Stimulated activated CD8-positive, alpha-beta memory T cell treated with anti-CD3 and anti-CD28 coated beads, Interleukin-4, amount 100 ng/mL, for 1 hour (primary cell): ENCODE measurements at places on chromosomes 5 and 9.

- no peak for DNase-seq
Measured at GRCh38 chr5:173315495-173316338, 12.5 kb downstream of the STC2 start.

GRCh38 chr5:113271745-113272454 is 162.9 kb downstream of the TSSK1B start:
- DNase-seq = no peak

- DNase-seq = no peak
Measured at GRCh38 chr5:132176521-132176945, 51.1 kb downstream of the P4HA2 start.

- no peak for DNase-seq
Measured at GRCh38 chr9:115350548-115350947, 232.6 kb upstream of the TNC start.

- DNase-seq = no peak
Measured at GRCh38 chr9:101442318-101442717, 6.7 kb upstream of the ALDOB start.

GRCh38 chr9:87873607-87874303 is 8.9 kb upstream of the SPATA31E1 start:
- no peak for DNase-seq

- DNase-seq = no peak
Measured at GRCh38 chr9:88197781-88198340, 59.6 kb upstream of the SPATA31C2 start.

DNA sequence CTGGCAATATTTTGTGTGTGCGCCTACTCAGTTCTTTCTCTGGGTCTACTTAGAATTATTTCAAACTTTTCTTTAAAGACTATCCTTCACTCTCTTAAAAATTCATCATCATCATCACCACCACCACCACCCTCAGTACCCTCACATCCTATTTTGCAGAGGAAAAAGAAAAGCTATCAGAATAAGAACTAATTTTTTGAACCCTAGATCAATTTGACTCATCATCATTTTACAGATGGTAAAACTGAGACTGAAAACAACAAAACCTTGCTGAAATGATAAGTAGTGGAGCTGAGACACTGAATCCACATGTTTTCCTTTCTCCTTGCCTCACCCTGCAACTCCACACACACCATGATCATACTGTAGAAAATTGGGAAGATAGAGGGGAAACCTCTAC is 119.3 kb downstream of the SSBP2 start:
- DNase-seq = no peak

DNA sequence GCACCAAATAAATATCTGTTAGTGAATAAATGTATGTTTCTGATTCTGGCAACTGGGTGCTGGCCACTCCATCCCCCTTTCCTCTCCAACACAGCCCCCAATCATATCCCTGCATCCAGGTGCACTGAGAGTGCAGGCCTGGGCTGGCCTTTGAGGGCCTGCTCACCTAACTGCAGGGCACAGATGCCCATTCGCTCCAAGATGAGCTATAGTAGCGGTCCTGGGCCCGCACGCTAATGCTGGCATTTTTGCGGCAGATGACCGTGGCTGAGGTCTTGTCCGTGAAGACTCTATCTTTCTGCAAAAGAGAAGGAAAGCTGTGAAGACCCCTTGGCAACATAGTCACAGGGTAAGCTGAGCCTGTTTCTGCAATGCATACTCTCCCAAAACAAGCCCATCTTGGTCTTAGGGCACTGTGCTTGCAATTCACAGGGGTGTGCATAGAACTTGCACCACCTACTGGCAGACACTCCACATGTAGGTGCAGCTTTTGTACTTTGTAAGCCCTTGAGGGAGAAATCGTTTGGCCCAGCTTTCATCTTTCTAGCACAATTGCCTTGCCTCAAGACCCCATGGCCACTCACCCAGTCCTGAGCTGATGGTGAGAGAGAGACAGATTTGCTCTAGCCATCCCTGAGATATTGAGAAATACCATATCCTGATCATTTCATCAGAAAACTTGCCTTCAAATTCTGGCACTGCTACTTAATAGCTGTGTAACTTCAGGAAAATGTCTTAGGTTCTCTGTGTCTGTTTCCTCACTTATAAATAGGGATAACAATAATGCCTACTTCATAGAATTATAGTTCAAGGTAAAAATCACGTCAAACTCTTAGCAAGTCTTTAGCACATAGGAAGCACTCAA is 13.5 kb downstream of the IL12B start:
- DNase-seq = no peak

DNA sequence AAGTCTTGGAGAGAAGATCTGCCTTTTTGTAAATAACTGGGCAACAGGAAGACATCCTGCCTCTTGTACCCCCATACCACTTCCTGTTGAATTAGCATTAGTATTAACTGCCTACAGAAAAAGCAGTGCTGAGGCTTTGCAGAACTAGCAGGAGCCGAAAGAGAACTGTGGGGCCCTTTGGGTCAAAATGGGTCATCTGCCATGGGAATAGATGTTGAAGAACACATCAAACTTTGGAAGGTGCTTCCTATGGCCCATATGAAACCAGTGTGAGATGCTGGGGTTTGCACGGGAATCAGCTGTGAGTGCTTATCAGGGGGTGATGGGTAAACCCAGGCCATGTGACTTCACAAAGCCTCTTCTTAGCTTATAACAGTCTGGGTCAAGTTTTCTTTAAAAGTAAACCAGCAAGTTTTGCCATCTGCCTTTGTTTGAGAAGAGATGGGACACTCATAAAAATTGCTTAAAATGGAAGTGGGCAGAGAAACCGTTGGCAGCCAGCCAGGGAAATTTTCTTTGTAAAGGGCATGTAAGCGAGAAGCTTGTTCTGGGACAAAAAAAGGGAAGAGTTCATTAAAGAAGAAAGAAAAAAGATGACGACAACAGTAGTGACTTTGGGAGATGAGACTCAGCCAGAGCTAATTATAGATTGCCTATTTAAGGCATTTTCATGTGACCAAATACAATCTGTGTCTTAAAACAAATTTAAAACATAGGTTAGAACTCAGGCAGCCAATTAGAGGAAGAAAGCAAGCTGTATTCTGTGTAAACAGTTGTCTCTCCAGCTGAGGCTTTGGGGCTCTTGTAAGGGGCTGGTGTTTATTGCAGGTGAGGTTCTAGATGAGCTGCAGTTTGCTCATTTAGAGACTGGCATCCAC is 4.4 kb downstream of the SLC25A25 start:
- peak; percentile 34 for DNase-seq

DNA sequence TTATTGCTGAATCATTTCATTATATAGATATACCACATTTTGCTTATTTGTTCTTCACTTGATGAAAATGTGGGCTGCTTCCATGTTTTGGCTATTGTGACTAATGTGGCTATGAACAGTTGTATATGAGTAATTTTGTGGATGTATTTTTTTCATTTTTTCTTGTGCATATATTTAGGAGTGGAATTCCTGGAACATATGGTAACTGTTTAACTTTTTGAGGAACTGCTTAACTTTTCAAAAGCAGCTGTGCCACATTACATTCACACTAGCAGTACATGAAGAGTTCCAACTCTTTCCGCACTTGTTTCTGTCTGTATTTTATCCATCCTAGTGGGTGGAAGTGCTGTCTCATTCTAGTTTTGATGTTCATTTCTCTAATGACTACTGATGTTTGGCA is 67.8 kb downstream of the JAK2 start:
- no peak for DNase-seq

- no peak for DNase-seq
Measured at GRCh38 chr9:135245482-135246247, 158.2 kb downstream of the OLFM1 start.

- no peak for DNase-seq
Measured at GRCh38 chr5:143118222-143118621, 285.3 kb downstream of the NR3C1 start.

GRCh38 chr5:66708368-66708767 is 112.2 kb downstream of the MAST4 start:
- no peak for DNase-seq

DNA sequence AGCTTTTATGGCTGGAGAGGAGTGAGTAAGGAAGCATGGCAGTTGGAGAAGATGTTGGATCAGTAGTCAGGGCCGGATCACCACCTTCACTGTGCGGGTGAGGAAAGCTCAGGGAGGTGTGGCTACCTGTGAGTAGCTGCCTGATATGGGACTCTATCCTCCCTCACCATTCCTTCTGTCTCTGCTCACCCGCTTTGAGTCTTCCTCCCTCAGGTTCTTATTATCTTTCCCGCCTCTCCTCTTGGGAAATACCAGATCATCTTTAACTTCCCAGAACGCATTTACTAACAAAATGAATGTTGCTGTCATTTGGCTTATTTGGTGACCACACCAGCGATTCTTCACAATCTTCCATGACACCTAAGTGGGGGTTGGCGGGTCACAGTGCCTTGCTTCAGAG is 140.7 kb upstream of the GPR151 start:
- DNase-seq = no peak

DNA sequence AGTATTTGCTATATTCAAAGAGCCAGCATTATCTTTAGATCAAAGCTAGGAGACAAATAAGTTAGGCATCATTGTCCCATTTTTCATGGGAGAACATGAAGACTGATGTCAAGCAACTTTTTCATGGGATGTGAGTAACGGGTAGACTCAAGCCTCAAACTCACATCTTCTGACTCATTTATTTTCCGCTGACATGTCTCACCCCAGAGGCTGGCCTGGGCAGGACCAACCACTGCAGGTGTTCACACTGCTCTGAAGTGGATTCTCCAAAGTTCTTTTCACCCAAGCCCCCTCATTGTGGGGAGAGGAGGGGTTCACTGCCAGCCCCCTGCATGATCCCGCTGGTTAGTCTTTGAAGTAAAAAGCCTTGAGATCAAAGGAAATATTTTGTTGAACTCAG is 34.9 kb upstream of the BASP1 start:
- no peak for DNase-seq

- no peak for DNase-seq
Measured at GRCh38 chr5:180340856-180341255, 12.3 kb downstream of the GFPT2 start.

GRCh38 chr5:45037927-45038326 is 229.2 kb downstream of the MRPS30 start:
- no peak for DNase-seq

- DNase-seq = no peak
Measured at GRCh38 chr9:113675475-113675941, 200.6 kb upstream of the ZNF618 start.

DNA sequence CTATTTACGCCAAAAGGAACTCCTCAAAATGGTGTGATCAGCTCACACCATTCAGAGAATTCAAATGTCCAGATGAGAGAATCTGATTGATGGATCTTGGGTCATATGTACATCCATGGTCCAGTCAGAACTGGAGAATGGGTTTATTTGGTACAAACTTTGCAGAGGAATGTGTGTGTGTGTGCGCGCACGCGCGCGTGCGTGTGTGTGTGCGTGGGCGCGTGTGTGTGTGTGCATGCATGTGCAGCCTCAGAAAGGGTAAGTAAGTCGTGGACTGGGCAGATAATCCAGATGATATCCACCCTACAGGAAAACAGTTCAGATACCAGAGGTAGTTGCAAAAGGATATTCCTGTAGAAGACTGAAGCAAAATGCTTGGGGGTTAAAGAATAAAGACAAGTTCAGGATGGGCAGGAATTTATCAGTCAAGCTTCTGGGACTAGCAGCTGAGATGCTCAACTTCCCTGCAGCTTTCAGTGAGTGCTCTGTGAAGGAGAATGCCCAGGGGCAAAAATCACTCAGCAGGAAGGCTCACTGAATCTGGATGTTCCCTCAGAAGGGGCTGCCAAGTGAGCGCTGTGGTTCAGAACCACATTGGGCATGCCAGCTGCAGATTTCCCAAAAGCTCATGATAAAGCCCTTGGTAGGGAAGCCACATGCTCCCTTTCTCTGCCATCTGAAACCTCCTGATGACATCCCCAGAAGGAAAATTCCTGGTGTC is 440.5 kb upstream of the SGCD start:
- DNase-seq = no peak

DNA sequence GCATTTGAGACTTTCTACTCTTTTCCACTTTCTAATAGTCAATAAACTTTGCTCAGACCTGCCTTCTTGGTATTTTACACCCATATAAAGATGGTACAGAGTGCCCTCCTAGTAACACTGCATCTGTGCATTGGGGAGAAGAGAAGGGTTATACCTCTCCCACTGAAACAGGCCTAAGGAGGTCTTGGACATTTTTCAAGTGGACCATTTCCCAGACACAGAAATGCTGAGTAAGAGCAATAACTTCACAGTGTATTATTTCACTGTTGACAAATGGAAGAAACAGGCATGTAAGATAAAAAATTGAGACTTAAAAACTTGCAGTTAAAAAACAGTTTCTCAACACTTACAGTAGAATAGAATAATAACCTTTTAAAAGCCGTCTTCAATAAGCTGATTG is 1224.0 kb upstream of the CDH18 start:
- no peak for DNase-seq

- DNase-seq = no peak
Measured at GRCh38 chr9:81671880-81672280, 17.5 kb downstream of the TLE1 start.

GRCh38 chr9:83583151-83584014 is 39.6 kb upstream of the IDNK start:
- no peak for DNase-seq

DNA sequence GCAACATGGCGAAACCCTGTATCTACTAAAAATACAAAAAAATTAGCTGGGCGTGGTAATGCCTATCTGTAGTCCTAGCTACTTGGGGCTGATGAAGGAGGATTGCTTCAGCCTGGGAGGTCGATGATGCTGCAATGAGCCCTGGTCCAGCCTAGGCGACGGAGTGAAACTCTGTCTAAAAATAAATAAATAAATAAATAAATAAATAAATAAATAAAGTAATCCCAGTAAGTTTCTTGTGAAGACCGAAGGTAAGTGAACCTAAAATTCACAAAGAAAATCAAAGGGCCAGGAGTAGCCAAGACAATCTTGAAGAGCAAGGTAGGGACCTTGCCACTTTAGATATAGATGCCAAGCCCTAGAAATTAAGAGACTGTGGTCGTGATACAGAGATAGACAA is 68.1 kb upstream of the DHFR start:
- no peak for DNase-seq

DNA sequence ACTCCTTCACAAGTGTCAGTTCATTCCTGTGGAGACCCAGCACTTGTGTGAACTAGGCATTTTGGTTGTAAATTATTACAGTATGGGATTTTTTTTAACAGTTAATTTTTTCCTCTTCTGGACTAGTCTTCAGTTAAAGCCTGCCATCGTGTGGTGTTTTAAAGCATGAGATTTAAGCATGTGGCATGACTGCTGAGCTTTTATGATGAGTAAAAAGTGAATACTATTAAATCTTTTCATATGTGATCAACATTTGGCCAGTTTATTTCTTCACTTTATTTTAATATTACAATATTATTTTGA is 25.0 kb downstream of the LMNB1 start:
- no peak for DNase-seq
